Stimulated activated CD8-positive, alpha-beta memory T cell treated with anti-CD3 and anti-CD28 coated beads, Interleukin-2, amount 100 ng/mL, for 1 hour (primary cell): ENCODE measurements at places on chromosomes 2 and 18.

DNA sequence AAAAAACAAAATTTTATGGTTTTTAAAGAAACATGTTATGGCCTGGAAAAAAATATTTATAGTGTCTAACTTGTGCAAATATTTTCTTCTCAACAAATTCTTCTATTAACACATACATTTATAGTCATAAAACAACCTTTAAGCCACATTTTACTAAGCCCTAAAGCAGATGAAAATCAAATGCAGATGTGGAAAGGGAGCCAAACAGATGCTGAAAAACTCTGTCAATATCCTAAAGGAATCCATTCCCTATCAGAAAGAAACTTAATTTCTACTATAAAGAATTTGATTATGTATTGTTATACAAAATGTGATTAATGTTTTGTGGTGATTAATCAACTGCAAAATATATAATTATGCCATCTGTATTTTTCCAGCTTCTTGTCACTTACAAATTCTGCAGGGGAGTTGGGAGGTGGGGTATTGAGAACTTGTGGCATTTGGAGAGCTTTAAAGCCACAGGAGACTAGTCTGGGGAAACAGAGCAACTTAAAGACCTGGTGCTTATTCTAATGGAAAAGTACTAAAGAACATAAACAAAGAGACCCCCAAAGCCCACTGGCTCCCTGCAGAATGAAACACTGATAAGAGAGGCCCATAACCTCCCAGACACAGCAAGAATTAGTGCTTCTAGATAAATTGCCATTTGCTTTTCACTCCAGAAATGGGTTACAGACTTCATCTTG lies 1721.0 kb upstream of the PIK3C3 start:
- no peak for DNase-seq

GRCh38 chr2:10954856-10955818 lies 43.4 kb downstream of the KCNF1 start:
- no peak for DNase-seq

- no peak for DNase-seq
These were observed 303.7 kb downstream of the PTGR3 start for GRCh38 chr18:74905247-74905646.

GRCh38 chr18:49924293-49924983 lies 111.1 kb upstream of the ACAA2 start:
- DNase-seq = no peak

DNA sequence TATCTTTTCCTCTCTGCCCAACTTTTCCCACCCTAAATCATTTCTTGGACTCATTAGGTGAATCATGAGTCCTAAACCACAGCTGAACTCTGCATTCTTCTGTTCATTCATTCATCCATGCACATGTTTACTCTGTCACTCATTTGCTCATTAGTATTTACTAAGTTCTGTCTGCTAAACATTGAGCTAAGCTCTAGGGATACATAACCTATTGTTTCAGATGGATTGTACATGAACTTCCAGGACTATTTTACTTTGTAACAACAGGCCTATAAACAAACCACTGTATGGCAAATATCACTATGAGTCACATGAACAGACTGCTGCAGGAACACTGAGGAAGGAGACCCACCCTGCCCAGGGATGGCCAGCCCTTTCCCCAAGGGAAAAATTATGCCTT lies 14.6 kb upstream of the DYNC2LI1 start:
- no peak for DNase-seq

DNA sequence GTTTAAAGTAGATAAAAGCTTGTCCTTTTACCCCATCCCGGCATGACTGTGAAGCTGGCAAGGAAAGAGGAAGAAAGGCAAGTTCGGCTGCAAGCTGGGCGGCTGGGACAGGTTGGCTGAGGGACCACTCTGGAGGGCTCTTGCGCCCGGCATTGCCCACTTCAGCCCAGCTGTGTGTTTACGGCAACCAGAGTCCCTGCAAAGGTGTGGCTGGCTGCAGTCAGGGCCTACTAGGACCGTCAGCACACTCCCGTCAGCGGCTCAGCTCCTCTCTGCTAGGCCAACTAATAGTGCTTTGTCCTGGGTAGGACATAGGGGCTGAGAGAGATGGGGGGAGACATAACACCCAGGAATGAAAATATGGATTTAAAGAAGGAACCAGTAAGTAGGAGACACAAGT lies 11.7 kb upstream of the SAP130 start:
- DNase-seq = no peak

- DNase-seq = no peak
These were observed 625.5 kb downstream of the ARHGAP15 start for GRCh38 chr2:143754742-143755141.

DNA sequence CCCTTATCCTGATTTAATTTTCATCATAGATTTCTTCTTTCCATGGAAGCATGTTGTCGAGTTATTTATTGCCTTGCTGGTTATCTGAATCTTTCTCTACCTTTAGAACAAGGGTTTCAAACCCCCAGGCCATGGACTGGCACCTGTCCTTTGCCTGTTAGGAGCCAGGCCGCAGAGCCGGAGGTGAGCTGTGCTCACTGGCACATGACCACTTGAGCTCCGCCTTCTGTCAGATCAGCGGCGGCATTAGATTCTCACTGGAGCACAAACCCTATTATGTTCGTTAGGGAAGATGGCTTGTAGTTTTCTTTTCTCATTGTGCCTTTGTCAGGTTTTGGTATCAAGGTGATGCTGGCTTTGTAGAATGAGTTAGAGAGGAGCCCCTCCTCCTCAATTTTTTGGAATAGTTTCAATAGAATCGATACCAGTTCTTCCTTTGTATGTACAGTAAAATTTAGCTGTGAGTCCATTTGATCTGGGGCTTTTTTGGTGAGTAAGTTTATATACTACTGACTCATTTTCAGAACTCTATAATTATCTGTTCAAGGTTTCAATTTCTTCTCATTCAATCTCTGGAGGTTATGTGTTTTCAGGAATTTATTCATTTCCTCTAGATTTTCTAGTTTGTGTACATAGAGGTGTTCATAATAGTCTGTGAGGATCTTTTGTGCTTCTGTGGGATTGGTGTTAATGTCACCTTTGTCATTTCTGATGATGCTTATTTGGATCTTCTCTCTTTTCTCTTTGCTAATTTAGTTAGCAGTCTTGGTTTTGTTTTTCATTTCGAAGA lies 668.0 kb upstream of the FAM98A start:
- no peak for DNase-seq

GRCh38 chr2:17309741-17310339 lies 208.4 kb downstream of the RAD51AP2 start:
- no peak for DNase-seq

- no peak for DNase-seq
These were observed 9.3 kb upstream of the NEU4 start for GRCh38 chr2:241799522-241800197.

DNA sequence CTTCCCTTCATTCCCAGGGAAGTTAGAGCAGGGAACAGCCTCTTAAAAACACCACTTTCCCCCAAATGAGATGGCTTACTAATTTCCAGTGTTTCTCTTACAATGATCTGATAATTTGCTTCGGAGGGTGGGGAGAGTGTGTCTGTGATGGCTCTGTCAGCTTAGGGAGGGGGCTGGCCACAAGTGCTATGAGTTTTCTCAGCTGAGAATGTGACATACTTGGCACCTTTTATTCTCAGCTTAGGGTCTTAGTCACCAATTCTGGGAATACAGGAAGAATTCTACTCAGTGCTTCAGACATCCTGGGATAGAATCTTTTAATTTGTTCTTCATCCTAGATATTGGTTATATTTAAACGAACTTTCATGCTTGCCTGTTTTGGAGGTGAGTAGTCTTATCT lies 64.4 kb downstream of the AOX1 start:
- no peak for DNase-seq

DNA sequence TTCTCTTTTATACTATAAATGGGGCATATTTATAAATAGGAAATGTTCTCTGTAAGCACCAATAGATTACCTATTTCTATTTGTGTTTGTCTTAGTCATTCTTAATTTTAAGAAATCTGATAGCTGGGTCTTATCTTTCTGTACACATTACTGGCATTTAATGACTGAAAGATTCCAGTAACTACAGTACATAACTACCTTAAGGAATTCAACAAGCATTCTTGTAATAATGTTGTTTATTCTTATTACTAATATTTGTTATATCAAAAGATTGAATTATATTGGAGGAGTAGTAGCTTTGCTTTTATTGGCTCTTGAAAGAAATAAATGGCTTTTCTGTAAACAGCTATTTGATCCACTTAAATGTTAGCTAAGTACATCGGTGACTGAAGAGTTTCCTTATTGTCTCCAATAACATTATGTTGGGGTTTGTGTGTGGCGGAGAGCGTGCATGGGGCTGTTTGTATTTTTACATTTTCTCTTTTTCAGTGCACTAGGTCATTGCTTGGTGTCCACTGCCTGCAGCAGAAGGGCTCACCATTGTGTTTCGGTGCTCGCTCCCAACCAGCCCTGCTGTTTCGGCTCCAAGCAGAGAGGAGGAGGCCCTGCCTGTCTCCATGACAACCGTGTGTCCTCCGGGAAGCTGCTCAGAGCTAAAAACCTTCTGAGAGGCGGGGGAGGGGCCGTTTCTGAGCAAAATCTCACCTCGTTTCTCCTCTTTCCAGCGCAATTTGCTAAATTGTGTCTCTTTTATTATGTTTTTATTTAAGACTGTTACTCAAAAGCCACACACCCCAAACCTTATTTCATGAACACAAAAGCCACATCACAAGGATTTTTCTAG lies 112.5 kb upstream of the SLC38A11 start:
- DNase-seq = no peak

DNA sequence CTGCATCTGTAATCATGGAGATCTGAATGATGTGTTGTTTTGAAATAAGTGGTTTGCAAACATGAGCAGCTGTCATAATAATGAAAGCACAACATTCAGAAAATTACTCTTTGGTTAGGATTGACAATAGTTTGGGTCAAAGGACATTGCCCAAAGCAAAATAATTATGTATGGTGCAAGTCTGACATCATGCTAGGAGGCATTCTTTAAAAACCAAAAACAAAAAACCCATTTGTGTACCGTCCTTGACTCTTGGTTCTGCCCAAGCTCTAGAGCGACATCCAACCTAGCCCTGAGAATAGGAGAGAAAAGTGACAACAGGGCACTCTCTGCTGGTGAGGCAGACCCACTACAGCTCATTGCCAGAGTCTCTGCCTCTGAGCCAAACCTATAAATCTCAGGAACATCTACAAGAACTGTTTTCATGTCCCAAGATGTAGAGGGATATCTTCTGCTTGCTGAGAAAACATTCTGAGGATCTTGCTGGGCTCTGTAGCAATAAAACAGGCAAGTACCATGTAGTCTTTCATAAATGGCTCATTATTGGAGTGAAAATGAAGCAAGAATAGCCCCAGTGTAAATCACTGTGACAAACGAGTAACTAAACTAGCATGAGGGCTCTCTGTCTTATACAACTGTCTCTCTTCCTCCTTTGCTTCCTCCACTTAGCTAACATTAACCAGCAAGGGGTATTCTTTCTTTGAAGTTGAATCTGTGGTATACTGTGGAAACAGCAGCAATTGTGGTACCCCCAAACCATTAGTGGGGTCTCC lies 266.8 kb upstream of the CXCR4 start:
- DNase-seq = no peak

DNA sequence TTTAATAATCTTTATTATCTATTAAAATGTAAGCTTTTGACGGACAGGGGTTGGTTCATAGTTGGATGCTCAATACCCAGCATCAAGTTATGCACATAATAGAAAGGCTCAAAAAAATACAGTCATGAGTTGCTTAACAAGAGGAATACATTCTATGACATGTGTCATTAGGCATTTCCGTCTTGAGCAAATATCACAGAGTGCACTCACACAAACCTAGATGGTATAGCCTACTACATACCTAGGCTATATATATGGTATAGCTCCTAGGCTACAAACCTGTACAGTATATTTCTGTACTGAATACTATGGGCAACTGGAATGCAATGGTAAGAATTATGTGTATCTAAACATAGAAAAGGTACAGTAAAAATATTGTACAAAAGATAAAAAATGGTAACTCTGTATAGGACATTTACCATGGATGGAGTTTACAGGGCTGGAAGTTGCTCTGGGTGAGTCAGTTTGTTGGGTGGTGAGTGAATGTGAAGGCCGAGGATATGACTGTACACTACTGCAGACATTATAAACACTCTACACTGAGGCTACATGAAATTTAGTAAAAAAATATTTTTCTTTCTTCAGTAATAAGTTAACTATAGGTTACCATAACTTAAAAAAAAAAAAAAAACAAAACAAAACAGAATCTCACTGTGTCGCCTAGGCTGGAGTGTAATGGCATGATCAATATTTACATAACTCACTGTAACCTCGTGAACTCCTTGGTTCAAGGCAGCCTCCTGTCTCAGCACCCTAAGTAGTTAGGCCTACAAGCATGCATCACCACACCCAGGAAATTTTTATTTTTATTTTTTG lies 201.2 kb downstream of the NBAS start:
- DNase-seq = no peak

GRCh38 chr2:200749631-200750322 lies 61.9 kb upstream of the BZW1 start:
- no peak for DNase-seq

- no peak for DNase-seq
These were observed 201.5 kb downstream of the RNF144A start for GRCh38 chr2:7118606-7119131.
